ENCODE measurements at places on chromosomes 7 and 10.
A peak's percentile ranks its signal among the peaks of the same experiment; 100 is the strongest.

GRCh38 chr7:130476297-130477150 lies 15.4 kb upstream of the MEST start:
- DNase-seq: no peak

GRCh38 chr10:124354411-124355382 lies 64.0 kb downstream of the OAT start:
- DNase-seq: no peak

DNA sequence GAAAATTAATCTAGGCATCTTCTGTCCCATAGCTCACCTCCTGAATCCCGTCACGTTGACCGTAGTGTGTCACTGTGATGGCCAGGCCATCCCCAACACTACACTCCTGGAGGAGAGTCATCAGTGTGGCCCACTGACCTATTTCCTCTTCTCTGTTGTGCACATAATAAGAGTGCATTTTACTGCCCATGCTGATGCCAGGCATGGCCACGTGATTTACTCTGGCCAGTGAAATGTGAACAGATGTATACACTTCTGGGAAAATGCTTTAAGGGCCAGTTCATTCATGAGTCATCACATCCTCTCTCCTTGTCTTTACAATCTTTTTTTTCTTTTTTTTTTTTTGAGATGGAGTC lies 101.9 kb upstream of the PIP4K2A start:
- no peak for DNase-seq

DNA sequence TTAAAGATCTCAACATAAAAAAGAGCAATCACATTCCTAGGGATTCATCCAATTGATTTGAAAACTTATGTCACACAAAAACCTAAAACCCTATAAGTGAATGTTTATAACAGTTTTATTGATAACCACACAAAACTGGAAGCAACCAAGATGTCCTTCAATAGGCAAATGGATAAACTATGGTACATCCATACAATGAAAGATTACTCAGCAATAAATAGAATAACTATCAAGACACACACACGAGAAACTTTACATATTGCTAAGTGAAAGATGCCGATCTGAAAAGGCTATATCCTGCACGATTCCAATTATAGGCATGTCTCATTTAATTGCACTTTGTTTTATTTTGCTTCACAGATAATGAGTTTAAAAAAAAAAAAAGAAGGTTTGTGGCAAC lies 83.3 kb downstream of the ATE1 start:
- DNase-seq: no peak

DNA sequence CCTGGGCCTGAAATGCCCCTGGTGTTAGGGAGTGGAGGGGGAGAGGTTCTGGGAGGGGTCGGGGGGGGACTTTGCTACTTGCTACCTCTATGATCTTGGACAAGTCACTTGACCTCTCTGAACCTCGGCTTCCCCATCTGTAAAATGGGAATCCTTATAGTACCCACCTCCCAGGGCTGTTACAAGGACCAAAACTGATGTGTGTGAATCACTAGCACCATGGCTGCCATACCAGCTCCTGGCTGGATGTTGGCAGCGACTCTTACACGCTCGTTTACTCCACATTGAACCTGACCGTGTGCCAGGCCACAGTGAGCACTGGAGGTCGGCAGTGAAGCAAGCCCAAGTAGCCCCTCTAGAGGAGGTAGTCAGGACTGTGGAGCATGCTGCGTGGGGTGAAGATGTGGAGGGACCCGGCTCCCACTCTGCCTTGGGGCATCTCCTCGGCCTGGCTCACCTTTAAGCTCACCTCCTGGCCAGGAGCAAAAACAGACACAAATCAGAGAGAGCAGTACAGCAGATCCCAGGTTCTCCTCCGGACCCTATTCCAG lies 28.9 kb downstream of the PPIF start:
- DNase-seq: no peak

GRCh38 chr7:129514683-129515082 lies 12.4 kb downstream of the SMKR1 start:
- no peak for DNase-seq

DNA sequence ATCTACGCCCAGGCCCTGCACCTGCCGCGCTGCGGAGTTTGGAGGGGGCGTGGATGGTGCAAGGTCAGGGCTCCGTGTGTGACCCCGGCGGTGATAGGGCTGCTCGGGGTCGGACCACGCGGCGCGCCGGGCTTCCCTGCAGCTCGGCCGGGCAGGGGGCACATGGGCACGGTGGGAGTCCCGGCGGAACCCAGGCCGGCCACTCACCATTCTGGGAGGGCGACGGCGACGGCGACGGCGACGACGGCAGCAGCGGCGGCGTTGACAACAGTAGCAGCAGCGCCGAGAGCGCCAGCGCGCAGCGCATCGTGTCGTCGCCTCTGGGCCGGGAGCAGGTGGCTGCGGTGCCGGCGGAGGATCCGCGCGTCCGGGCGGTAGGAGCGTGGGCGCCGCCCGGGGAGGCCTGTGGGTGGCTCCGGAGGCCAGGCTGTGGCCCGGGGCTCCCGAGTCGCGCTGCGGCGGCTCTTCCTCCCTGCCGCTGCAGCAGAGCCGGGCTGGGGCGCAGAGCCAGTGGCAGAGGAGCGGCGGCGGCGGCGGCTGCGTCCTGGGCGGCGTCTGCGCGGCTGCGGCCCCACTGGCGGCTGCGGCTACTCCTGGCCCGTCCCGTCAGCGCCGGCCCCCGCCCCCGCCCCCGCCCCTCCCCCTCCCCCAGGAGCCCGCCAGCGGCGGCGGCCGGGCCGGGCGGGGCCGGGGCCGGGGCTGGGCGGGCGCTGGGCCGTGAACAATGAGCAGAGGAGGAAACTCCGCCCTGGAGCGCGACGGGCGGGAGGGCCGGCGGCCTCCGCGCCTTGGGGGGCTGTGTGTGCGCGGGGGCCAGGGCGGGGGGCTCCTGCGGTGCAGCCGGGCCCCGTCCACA lies at the start of gene PODXL:
Gene PODXL (minus strand): TSS at position 576 of the 856 bp plus-strand sequence. CDS start 269 bp downstream, at position 307.
- peak; percentile 5 for DNase-seq
